Ascending aorta (tissue), 2 donors: ENCODE measurements at places on chromosomes 13 and 19. TPM values are rescaled to one million over a fixed set of nuclear protein-coding genes. Genes with fewer than 3 reads are reported as not detected.

GRCh38 chr13:46339035-46339666, 47.9 kb downstream of the RUBCNL start:
- H3K27ac ChIP-seq = no peak overlapping the region
- no peaks in the 10 kb centered on the region for H3K4me1 ChIP-seq
- DNase-seq = no peak

KRTDAP gene
- not detected for total RNA-seq

PRODH2 gene
- not detected for total RNA-seq

- no peaks in the 10 kb centered on the region for H3K36me3 ChIP-seq
- H3K27me3 ChIP-seq = no peaks in the 10 kb centered on the region
- H3K4me1 ChIP-seq = no peaks in the 10 kb centered on the region
These were observed 3.5 kb upstream of the SBNO2 start for GRCh38 chr19:1177322-1178114.

GRCh38 chr19:35560677-35561076, 2.8 kb downstream of the ATP4A start:
- H3K4me1 ChIP-seq = no peaks in the 10 kb centered on the region
- no peak for DNase-seq
- H3K27ac ChIP-seq = no peak overlapping the region
- peaks cover 9% of the 10 kb centered on the region for H3K27me3 ChIP-seq

PRR36 gene
- total RNA-seq = not detected

CGB5 gene
- total RNA-seq = not detected

PALM3 gene
- 1.7 TPM for total RNA-seq

DNA sequence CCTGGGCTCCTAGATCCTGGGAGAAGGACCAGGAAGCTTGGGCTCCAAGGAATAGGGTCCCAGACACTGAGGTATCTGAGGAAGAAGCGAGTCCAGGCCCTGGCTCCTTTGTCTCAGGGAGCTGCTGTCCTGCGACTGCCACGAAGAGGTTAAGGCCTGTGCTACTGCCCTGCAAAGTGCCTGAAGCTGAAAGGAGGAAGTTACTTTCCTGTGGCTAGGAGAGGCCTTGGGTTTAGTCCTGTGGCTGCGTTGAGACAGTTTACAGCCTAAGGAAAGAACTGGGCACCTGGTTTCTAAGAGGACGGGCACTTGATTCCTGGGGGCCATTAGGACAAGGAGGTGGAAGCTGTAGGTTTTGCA, 2.8 kb downstream of the MYADM start:
- H3K27ac ChIP-seq = peak overlapping the region; percentile 99
- H3K36me3 ChIP-seq = peaks cover 50% of the 10 kb centered on the region
- DNase-seq = no peak
- H3K27me3 ChIP-seq = no peaks in the 10 kb centered on the region
- peaks cover 3% of the 10 kb centered on the region for H3K4me1 ChIP-seq
- H3K4me3 ChIP-seq = peak overlapping the region; percentile 86

U2AF1L4 gene
- total RNA-seq = not detected

SLC15A1 gene
- not detected for total RNA-seq

GRCh38 chr13:98581971-98582702, 5.2 kb upstream of the STK24 start:
- H3K27me3 ChIP-seq = no peaks in the 10 kb centered on the region
- no peak overlapping the region for H3K4me3 ChIP-seq
- no peaks in the 10 kb centered on the region for H3K36me3 ChIP-seq

DNA sequence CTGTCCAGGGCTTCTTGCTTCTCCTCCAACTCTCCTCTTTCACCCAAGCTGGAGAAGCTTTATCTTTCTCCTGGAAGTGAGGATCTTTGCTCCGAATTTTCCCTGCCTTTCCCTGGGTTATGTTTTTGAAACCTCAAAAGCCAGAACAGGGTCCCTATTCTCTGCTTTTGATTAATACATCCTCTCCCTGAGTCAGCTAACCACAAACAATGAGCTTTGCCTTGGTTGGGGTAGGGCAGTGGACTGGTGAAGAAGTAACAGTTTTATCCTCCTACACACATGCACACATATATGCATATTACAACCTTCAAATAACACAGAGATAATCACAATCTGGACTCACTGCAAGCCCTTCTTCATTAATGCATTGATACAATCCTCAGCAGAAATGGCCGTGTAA, 44.6 kb downstream of the DLEU7 start:
- no peaks in the 10 kb centered on the region for H3K27me3 ChIP-seq
- no peak for DNase-seq
- no peaks in the 10 kb centered on the region for H3K36me3 ChIP-seq
- H3K27ac ChIP-seq = no peak overlapping the region
- no peaks in the 10 kb centered on the region for H3K4me1 ChIP-seq
- H3K4me3 ChIP-seq = no peak overlapping the region

DNA sequence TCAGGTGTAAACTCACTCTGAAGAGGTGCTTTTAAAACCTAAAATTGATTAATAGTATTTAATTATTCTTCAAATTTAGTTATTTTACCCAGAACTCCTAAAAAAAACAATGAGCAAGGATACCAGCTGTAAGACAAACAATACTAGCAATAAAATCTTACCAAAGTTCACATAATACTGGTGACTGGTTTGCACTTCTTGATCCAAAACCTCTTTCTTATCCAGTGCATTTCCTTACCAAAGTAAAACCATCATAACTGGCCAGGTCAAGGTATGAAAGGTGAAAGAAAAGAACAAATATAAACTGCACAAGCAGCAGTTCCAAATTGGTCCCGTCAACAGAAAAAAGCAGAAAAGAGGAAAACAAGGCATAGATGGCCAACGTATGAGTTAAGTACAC, 62.7 kb downstream of the PSPC1 start:
- H3K36me3 ChIP-seq = peaks cover 4% of the 10 kb centered on the region
- no peak for DNase-seq

GRCh38 chr13:69857183-69857821, 250.3 kb upstream of the ATXN8OS start:
- H3K4me1 ChIP-seq = no peaks in the 10 kb centered on the region
- no peaks in the 10 kb centered on the region for H3K36me3 ChIP-seq
- H3K4me3 ChIP-seq = no peak overlapping the region
- no peak for DNase-seq
- no peak overlapping the region for H3K27ac ChIP-seq

LGI4 gene
- 59.3 TPM for total RNA-seq

GRCh38 chr19:54440641-54441040, 8.4 kb upstream of the LENG8 start:
- no peak for DNase-seq
- H3K27ac ChIP-seq = no peak overlapping the region
- H3K4me1 ChIP-seq = no peaks in the 10 kb centered on the region
- H3K36me3 ChIP-seq = no peaks in the 10 kb centered on the region
- no peak overlapping the region for H3K4me3 ChIP-seq

- no peaks in the 10 kb centered on the region for H3K27me3 ChIP-seq
- H3K36me3 ChIP-seq = no peaks in the 10 kb centered on the region
- H3K4me3 ChIP-seq = no peak overlapping the region
- no peak overlapping the region for H3K27ac ChIP-seq
- DNase-seq = no peak
These were observed 24.2 kb upstream of the SLC46A3 start for GRCh38 chr13:28743020-28743419.

DNA sequence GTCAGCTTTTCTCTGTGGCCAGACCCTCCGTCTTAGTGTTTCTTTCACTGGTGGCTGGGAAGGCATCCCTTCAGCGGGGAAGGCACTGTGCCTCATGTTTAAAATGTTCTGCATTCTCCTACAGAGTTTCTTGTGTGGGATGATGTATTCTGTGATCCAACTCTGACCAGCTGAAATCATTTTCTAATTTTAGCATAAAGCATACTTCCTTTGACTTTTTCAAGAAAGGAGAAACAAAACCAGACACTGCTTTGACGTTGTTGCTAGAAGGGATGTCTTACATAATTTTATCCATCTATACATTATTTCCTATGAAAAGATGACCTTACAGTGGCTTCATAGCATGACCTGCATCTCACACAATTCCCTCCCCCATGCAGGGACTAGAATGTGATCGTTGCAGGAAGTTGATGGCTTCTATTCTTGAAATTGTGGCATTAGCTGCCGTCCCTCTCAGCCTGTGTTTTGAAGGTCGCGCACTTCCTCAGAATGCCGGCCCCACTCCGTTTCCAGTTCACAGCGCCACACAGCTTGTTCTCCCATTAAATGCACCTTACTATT, 38.6 kb upstream of the TEX29 start:
- no peak for DNase-seq
- no peak overlapping the region for H3K4me3 ChIP-seq
- peaks cover 35% of the 10 kb centered on the region for H3K4me1 ChIP-seq
- peaks cover 52% of the 10 kb centered on the region for H3K36me3 ChIP-seq

DNA sequence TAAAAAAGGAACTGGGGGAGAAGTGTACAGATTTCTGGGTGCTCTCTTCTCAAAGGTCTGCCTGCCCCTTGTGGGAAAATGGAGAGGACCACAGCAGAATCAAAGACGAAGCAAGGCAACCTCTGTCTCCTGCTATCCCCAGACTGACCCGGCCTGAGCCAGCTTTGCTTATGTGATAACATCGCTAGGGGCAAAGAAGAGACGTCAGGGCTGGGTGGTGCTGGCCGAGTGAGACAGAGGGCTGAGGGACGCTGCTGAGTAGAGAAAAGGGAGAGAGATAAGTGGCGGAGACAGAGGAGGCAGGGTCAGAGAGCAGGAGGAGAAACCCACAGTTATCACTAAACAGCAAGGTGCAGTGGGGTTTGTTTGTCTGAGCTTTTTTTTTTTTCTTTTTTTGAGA, 4.6 kb upstream of the MUC16 start:
- H3K4me1 ChIP-seq = no peaks in the 10 kb centered on the region
- H3K4me3 ChIP-seq = no peak overlapping the region
- H3K36me3 ChIP-seq = no peaks in the 10 kb centered on the region
- no peak overlapping the region for H3K27ac ChIP-seq
- H3K27me3 ChIP-seq = no peaks in the 10 kb centered on the region

SLC27A1 gene
- 64.9 TPM for total RNA-seq

ZNF284 gene
- 0.21 TPM for total RNA-seq

DNA sequence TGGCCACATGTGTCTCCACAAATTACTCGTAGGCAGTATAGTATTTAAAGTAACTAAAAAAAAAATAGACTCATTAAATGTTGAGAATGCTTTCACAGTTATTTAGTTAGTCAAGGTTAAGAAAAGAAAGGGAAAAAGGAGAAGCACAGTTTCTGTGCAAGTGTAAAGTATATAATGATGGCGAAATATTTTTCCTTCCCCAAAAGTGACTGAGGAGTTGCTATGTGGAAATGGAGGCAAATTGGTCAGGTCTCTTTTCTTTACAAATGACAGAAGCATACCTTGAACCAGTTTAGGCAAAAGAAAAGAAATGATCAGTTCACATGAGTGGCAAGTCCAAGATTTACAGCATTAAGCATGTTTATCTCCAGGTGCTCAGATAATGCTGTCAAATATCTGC, 18.0 kb downstream of the CSNK1A1L start:
- no peaks in the 10 kb centered on the region for H3K27me3 ChIP-seq
- no peaks in the 10 kb centered on the region for H3K36me3 ChIP-seq
- no peak for DNase-seq
- H3K4me1 ChIP-seq = no peaks in the 10 kb centered on the region
- H3K4me3 ChIP-seq = no peak overlapping the region
- H3K27ac ChIP-seq = no peak overlapping the region

DNA sequence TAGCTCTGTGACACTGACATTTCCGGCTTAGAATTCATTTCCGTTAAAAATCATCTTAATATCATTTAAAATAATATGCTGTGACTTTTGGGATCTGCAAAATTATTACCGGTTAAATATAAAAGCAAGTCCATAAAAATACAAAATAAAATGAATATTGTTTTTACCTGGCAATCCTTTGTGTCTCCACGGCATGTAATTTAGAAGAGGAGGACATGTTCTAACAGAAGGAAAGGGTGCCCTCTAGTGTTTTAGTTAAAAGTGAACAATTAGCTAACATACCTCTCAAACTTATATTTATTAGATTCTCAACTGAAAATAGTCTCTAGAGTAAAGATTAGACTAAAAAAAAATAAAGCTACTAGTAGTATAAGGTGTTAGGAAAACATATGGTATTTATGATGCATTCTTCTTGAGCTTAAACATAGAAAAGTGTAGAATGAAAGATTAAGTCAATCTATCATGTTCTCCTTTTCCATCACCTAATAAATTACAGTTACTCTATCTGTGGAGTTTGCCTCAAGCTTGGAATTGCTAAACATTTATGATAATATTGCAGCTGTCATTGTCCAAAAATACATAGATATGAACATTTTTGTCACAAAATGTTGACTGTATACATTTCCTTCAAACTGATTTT, 676.7 kb upstream of the SPRY2 start:
- H3K4me3 ChIP-seq = no peak overlapping the region
- H3K36me3 ChIP-seq = no peaks in the 10 kb centered on the region
- H3K27ac ChIP-seq = no peak overlapping the region
- DNase-seq = no peak
- no peaks in the 10 kb centered on the region for H3K4me1 ChIP-seq

- peak overlapping the region; percentile 65 for H3K27ac ChIP-seq
- no peaks in the 10 kb centered on the region for H3K4me1 ChIP-seq
- no peaks in the 10 kb centered on the region for H3K27me3 ChIP-seq
- no peak overlapping the region for H3K4me3 ChIP-seq
- H3K36me3 ChIP-seq = no peaks in the 10 kb centered on the region
- no peak for DNase-seq
These were observed 21.7 kb upstream of the ZNF429 start for GRCh38 chr19:21483589-21484170.

NLRP5 gene
- not detected for total RNA-seq

GRCh38 chr13:27120811-27121210, 50.8 kb downstream of the USP12 start:
- no peak overlapping the region for H3K4me3 ChIP-seq
- DNase-seq = no peak

GPALPP1 gene
- 10.3 TPM for total RNA-seq

GRCh38 chr13:94548821-94549231, 47.1 kb downstream of the TGDS start:
- H3K36me3 ChIP-seq = no peaks in the 10 kb centered on the region
- H3K4me1 ChIP-seq = peaks cover 2% of the 10 kb centered on the region
- no peaks in the 10 kb centered on the region for H3K27me3 ChIP-seq
- peak overlapping the region; percentile 99 for H3K27ac ChIP-seq
- DNase-seq = peak; percentile 10

GRCh38 chr13:43368003-43368402, 344.6 kb downstream of the DNAJC15 start:
- H3K27me3 ChIP-seq = no peaks in the 10 kb centered on the region
- no peak for DNase-seq
- peak overlapping the region; percentile 18 for H3K4me3 ChIP-seq
- H3K36me3 ChIP-seq = no peaks in the 10 kb centered on the region
- H3K4me1 ChIP-seq = no peaks in the 10 kb centered on the region

DNA sequence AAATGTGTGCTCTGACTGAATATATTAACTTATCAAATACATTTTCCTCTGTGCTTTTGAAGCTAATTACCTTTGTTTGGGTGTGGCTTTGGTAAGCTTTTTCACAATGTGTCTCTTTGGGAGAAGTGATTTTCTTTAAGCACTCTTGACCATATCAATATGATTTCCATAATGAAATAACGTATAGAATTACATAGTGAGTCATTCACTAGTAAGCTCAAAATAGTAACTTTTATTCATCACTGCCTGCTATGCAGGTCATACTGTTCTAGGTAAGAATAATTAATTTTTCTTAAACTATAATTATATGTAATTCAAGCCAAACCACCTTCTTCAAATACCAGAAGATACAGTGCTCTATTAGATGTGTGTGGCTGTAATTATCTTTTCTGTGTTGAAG, 480.7 kb downstream of the MYO16 start:
- DNase-seq = no peak
- no peaks in the 10 kb centered on the region for H3K27me3 ChIP-seq
- H3K27ac ChIP-seq = no peak overlapping the region
- H3K36me3 ChIP-seq = no peaks in the 10 kb centered on the region
- no peaks in the 10 kb centered on the region for H3K4me1 ChIP-seq

- no peak for DNase-seq
- H3K4me3 ChIP-seq = no peak overlapping the region
- no peaks in the 10 kb centered on the region for H3K36me3 ChIP-seq
- H3K4me1 ChIP-seq = no peaks in the 10 kb centered on the region
These were observed 29.0 kb upstream of the SLITRK6 start for GRCh38 chr13:85828094-85828684.
